ENCODE measurements at places on chromosomes 2 and 18.

DNA sequence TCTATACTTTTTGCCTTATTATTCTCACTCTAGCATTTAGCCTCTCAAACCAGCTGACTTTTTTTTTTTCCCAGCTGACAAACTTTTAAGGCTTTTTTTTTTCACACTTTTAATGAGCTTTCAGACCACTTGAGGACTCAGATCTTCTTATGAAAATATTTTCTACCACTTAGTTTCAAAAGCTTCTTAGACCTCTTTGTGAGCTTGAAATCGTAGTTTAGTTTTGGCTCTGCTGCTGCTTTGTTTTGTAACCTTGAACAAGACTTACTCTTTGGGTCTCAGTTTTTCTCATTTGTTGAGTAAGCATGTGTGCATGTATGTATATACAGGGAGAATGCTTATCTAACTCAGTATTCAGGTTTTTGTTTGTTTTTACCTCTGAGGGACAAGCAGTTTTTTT is 3.5 kb downstream of the NBEAL1 start:
- DNase-seq = no peak

DNA sequence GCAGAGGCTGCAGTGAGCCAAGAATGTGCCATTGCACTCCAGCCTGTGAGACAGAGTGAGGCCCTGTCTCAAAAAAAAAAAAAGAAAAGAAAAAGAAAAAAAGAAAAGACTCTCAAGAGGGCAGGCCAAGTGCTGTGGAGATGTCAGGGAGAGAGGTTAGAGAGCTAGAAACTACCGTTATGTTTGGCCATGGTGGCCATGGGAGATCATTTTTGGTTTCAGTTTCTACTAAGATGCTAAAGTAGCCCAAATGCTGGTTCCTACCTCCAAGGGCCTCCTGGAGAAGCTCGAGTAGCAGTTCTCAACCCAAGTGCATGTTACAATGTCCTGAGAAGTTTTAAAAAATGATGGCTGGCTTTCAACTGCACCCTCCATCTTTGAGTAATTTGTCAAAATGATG is 47.4 kb upstream of the TCF4 start:
- no peak for DNase-seq

- no peak for DNase-seq
Measured at GRCh38 chr2:81589406-81589805, 1284.9 kb upstream of the LRRTM1 start.

DNA sequence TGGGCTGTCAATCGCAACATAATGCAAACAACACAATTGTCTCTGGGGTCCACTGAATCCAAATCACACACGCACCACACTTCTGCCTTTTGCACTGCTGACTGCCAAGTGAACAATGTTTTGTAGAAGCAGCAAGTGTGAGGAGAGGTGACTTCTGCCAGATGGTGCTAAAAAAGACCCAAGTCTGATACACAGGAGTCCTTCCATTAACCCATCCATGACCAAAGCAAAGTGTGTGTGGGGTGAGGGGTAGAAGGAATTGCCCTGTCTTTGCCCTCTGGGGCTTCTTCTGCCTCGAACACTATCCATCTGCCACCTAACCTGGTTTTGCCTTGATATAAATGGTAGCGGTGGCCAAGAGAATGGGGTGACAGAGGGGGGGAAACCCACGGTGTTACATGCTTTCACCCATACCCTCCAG is 50.0 kb downstream of the C2orf42 start:
- no peak for DNase-seq

- no peak for DNase-seq
Measured at GRCh38 chr2:116717832-116718231, 1096.7 kb upstream of the DDX18 start.
